ENCODE measurements at places on chromosomes 12 and 14.

DNA sequence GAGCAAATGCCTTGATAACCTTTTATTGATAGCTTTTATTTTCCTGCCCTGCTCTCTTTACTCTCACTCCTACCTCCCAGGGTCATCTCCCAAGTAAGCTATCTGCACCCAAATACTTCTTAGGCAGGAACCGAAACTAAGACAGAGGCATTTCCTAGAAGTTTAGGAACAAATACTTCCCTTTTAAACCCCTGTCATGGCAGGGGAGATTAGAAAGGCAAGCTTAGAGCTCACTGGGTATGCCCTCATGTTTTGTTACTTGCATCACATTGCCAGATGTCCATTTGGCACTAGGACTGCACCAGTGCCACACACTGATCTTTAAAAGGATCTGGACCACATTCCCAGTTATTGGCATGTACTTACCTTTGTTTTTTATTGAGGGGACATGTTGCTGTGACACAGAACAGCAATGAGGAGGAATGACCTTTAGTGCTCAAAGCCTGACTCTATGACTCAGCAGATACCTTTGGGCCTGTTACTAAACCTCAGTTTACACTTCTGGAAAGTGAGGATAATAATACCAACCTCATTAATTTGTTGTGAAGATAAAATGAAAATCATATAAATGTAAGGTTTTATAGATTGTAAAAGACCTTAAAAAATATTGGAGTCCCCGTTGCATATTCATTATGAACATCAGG is 40.9 kb upstream of the MBIP start:
- peak; percentile 75 for DNase-seq

DNA sequence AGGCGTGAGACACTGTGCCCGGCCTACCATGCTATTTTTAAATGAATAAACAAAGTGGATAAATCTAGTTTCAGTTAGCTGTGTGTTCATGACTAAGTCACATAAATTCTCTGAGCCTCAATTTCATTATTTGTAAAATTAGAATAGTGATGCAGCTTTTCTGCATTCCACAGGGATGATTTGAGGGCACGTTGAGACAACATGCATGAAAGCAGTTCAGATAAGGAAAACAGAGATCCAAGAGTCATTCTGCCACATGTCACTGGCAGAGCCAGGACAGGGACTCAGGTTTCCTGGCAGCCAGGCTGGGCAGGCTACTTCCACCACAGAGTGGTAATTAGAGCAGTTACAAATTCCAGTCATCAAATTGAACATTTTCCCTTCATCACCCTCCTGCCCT is 2.9 kb upstream of the PPP4R4 start:
- DNase-seq = no peak

DNA sequence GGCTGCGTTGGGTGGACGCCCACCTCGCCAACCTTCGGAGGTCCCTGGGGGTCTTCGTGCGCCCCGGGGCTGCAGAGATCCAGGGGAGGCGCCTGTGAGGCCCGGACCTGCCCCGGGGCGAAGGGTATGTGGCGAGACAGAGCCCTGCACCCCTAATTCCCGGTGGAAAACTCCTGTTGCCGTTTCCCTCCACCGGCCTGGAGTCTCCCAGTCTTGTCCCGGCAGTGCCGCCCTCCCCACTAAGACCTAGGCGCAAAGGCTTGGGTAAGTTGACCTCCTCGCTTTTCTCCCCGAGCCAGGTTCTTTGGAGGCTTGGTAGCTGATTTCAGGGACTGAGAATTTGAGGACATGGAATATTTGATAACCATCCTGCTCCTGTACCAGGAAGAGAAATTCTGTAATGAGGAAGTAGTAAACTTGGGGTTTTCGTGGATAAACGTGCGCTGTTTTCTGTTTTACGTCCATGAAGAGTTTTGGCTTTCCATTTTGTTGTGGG is 530 bp downstream of the APAF1 start:
- peak; percentile 45 for DNase-seq

DNA sequence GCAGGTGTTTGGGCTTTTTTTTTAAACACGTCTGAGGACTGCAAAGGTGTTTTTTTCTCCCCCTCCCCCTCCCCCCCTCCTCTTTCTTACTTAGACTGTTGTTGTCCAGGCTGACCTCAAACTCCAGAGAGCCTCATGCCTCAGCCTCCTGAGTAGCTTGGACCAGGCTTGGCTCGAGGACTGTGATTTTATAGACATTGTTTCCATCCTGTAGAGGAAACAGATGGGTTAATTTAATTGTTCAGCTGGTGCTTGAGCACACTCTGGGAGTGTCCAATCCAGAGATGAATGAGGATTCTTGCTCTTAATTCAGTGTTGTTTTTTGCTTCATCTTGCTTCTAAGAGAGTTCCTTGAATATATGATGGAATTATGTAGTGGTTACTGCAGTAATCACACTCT is 42.1 kb downstream of the RASSF3 start:
- DNase-seq = no peak

GRCh38 chr14:52701223-52701622 is 5.8 kb upstream of the PSMC6 start:
- DNase-seq = peak; percentile 55

DNA sequence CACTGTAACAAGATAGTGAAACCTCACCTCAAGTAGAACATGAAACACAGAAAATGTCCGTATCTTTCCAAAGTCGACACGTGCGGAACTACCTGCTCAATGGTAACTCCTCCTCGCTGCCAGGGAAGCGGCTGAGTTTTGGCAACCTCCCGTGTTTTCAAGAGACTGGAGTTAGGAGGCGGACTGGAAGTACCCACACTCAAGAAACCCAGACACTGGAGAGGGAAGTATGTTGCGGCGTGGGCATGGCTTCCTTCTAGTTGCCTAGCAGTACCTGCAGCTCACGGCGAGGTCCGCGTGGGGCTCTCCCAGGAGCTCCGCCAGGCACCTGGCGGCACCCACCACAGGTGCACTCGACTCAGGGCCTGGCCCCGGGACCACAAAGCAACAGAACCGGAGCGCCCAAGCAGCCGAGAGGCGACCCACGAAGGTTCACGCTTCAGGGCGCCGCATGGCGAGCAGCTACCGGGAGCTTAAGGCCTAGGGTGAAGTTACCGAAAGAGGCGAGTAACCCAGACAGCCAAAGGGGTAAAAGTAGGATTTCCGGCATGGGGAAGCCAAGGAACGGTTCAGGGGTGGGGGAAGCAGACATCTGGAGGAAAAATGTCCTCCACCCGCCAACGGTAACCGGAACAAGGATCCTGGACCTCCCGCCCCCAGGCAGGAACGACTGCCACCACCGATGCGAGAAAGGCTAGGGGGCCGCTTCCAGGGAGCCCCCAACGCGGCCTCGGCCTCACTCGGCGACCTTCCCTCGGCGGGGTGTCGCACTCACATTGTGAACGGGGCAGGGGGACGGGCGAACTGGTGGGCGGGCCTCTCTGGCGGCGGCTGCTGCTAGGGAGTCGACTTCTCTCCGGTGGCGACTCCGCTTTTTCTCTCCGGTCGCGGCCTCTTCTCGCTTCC is 608 bp downstream of the PTGES3 start:
- peak; percentile 81 for DNase-seq

DNA sequence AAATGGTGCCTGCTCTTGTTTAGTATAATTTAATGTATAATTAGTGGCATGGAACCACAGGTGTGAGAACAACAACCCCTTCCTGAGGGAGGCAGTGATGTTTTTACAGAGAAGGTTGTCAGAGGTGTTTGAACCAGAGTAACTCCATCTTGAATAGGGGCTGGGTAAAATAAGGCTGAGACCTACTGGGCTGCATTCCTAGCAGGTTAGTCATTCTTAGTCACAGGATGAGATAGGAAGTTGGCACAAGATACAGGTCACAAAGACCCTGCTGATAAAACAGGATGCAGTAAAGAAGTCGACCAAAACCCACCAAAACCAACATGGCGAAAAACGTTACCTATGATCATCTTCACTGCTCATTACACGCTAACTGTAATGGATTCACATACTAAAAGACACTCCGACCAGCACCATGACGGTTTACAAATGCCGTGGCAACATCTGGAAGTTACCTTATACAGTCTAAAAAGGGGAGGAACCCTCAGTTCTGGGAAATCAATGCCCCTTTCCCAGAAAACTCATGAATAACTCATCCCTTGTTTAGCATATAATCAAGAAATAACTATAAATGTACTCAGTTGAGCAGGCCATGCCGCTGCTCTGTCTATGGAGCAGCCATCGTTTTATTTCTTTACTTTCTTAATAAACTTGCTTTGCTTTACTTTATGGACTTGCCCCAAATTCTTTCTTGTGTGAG is 47.8 kb upstream of the LTA4H start:
- DNase-seq = no peak

GRCh38 chr12:109432842-109433304 is 44.2 kb downstream of the KCTD10 start:
- DNase-seq = peak; percentile 83

GRCh38 chr12:47280543-47281300 is 201.0 kb upstream of the AMIGO2 start:
- no peak for DNase-seq

- no peak for DNase-seq
Measured at GRCh38 chr14:56860441-56860840, 50.2 kb upstream of the OTX2 start.

DNA sequence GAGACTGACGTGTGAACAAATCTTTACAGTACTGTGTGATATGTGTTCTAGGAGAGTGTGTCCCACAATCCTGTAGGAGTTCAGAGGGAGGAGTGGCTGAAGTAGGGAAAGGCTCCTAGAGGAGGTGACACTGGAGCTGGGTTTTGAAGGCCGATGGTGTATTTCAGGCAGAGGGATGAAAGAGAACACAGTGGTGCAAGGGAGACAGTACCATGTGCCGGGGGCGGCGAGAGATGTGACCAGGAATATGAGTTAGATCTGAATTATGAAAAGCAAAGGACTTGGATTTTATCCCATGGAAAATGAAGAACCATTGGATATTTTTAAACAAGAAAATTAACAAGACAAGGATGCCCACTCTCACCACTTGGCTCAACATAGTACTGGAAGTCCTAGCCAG is 77.0 kb upstream of the ESRRB start:
- DNase-seq = no peak

GRCh38 chr12:20525064-20525610 is 156.8 kb downstream of the PDE3A start:
- DNase-seq = no peak

DNA sequence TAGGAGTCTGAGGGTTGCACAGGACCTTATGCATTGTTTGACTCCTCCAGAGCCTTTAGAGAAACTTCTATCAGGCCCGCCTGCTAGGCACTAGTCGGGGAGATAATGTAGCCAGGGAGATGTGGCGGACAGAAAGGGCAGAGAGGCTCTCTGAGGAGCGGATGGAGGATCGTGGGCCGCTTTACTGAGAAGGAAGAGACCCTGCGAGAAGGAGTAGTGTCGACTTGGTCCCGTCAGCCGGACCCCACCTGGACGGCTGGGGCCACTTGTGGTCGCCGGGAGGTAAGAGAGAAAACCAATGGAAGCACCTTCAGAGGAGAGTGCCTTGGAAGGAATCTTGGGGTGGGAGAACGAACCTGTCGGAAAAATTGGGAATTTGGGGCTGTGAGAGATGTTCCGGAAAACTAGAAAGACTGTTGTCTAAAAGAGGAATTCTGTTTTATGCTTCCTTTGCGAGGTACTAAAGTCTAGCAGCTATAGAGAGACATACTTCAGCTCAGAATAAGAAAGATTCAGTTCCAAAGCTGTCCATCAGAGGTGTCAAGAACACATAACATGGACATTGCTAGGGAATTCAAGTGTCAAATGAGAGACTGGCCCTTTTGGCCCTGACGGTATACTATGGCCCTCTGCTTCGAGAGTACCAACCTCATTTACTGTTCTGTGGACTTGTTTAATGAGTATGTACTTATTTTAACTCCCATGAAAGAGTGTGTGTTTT is 660 bp upstream of the MCRS1 start:
- peak; percentile 33 for DNase-seq

DNA sequence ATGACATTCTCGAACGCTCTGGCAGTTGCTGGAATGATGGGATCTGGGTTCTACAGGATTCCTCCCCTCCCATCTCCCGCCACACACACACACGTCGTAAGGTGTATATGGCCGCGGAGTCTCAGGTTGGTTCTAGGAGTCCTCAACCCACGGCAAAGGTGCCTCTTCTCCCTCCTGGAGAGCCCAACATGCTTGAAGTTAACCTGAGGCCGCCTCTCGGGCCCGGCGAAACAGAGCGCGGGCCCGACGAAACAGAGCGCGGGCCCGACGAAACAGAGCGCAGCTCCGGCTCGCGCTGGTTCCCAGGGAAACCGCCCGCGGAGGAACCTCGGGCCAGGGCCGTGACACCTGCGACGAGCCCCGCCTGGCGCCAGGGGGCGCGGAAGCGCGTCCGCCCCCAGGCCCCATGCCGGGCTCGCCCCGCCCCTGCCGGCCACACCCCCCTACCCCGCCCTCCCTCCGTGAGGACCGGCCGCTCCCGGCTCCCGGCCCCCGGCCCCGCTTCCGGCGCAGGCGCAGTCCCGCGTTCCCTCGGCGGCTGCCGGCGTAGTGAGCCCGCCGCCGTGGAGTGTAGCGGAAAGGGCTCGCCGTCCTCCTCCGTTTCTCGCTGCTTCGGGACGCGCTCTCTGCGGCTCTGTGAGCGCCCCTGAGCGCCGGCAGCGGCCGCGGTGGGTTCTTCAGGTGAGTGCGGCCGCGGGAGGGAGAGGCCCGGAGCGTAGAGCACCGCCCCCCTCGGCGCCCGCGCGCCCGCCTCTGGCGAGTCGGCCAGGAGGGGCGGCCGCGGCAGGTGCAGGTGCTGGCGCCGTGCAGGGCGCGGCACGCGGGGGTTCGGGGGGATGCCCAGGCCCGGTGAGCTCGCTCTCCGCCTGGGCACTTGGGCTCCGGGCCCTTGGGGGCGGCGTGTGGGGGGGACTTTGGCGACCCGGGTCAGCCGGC is at the start of gene RAB3IP:
Gene RAB3IP (plus strand): TSS at position 510 of the 936 bp plus-strand sequence. CDS start 16,549 bp downstream, outside the sequence.
- peak; percentile 96 for DNase-seq

GRCh38 chr12:75954041-75954440 is 77.5 kb downstream of the PHLDA1 start:
- peak; percentile 89 for DNase-seq

DNA sequence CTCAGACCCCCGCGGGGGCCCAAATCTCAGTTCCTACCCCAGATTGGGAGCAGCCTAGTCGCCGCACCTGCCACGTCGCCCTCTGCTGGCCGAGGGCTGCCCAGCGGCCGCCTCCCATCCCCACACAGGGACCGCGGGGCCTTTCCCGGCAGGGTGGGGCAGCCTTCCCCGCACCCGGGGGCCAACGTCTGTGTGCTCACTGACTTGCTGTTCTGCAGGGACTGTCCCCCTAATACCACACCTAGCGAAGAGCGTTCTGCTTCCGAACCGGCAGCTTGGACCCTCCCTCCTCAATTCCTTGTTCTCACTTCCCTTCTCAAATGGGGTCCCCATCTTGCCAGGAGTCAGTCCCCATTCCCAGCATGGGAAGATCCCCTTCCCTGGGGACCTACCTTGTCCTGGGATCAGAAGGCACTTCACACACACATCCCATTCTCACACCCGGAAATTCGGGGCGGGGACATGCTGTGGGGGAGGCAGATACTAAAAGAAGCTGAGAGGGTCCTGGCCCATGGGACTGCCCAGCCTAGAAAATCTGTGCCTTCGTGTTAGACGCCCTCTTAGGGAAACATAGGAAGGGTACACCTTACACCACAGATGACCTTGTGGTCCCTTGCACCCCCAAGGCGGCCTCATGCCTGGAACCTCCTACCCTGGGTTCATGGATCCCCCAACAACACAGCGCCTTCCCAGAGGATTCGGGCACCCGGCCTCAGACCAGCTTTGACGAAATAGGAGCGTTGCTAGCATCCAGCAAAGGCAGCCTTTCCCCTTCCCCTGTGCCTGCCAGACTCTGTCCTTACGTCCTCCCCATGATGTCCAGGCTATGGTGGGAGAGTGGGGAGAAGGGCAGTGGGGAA is 16.4 kb downstream of the ACVRL1 start:
- peak; percentile 81 for DNase-seq

All from suppressor macrophage treated with lipopolysaccharide for 1 hour (primary cell).